NCI-H774 (cell line): ENCODE measurements at places on chromosomes 1 and 21.

- no peak for DNase-seq
Observed at GRCh38 chr1:224563666-224564065, 52.5 kb upstream of the CNIH3 start.

DNA sequence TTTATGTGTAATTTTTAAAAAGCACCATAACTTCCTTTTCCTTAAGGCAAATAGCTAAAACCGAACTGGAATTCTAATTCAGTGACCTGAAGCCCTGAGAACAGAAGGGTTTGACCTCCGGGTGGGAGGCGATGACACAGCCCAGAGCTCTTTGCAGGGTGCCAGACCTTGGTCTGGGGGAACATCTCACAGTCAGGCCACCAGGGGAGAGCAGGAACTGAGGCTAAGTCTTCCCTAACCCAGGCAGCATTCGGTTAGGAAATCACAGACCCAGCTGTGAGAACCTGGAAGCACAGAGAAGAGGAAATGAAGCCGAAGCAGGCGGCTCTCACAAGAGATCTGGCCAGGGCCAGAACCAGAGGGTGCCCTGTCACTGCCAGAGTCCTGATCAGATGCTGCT, 444.8 kb downstream of the TTLL7 start:
- DNase-seq = no peak

- DNase-seq = no peak
Observed at GRCh38 chr1:33724348-33724747, 139.5 kb upstream of the HMGB4 start.

DNA sequence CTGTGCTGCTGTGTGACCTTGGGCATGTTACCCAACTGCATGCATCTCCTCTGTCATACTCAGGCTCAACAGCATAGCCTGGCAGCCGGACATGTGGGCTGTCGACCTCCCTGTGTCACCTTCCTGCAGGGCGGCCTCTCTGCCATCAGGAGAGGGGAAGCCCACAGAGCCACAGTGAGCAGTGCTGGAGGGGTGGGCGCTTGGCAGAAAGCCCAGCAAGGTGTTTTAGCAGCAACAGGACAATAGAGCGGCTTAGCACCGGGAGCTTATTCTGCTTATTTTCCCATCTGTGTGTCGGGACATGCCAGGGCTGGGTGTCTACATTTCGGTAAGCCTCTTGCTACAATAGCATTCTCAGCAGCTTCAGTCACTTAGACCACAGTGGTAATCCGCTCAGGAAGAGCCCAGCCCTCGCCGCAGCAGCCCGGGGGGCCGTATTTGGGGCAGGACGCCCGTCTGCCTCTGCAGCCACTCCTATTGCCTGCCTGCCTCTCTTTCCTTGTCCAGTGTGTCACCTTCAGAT, 22.8 kb upstream of the CDK18 start:
- no peak for DNase-seq

GRCh38 chr1:222616525-222616924, 1.4 kb upstream of the MIA3 start:
- no peak for DNase-seq

DNA sequence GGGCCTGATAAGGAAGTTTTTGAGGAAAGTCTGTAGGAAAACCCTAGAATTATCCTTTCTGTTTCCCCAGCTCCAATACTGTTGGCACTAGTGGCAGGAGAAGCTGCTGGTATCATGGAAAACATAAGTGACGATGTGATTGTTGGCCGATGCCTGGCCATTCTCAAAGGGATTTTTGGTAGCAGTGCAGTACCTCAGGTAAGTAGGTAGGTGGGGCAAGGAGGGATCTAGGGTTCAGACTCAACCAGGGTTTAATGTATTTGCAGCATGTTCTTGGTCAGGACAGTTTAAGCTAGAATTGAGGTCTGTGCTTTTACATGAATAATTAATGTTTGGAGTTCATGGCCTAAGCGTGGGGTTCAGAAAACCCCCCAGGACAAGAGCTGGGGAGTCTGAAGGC, 62.1 kb downstream of the KDM1A start:
- DNase-seq = no peak

- no peak for DNase-seq
Observed at GRCh38 chr1:157088607-157089006, 11.0 kb downstream of the ETV3L start.

DNA sequence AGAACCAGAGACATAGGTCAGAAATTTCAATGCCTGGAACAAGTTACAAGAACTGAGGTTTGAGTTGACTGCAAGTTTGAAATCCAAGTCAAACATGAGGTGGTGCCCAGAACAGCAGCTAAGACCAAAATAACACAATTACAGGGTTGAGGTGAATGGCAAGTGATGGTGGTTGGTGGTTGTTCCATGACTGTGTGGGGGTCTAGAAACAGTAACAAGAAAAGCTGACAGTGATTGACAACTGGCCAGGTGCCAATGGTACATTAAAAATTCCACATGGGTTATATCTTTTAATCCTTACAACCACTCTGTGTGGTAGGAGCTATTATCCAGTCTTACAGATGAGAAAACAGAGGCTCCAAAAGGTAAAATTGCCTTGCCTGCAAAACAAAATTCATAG, 32.0 kb downstream of the RIMS3 start:
- no peak for DNase-seq

DNA sequence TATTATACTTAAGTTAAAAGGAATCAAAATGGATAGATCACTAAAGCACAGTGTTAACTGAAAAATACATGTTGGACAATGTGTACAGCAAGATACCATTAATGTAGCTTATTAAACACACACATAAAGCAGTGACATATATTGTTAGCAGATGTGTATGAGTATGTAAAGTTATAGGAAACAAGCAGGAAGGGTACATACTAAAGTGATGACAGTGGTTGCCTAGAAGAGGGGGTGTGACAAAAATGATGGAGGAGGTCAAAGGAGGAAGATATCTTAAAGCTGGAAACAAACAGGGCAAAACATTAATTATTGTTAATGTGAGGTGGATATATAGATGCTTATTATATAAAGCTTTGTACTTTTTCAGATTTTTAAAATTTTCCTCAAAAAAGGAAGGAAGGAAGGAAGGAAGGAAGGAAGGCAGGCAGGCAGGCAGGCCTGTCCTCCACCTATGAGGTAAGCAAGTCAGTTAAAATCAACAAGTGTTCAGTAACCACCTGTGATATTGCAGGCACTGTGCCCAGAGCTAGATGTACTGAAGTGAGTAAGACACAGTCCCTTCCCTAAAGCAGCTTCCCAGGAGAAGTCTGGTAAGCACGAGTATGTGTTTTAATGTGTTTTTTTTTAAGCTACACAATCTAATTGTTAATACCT, 252.9 kb upstream of the NR5A2 start:
- DNase-seq = peak; percentile 70

DNA sequence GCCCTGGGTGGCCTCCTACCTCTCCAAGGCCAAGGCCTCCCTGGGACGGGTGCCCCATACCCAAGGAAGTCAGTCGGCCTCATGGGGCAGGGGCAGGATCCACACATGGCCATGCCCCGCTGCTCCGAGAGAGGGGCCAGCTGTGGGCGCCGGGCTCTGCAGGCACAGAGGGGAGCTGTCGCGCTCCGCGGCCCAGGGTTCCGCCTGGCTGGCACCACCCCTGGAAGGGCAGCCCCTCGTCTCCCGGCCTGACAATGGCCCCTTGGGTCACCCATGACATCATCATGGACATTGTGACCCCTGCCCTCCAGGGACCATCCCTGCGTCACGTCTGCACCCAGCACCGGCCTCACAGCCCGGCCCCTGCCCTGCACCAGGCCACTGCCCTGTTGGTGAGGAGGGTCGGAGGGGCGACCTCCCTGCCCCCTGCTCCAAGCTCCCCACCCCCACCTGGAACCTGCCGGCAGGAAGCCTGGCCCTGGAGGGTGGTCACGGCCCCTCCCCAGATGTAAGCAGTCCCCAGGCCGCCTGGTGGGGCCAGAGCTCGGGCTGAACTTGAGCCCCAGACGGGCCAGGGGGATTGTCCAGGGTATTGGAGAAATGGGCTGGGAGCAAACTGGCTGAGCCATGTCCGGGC, 5.8 kb downstream of the TTLL10 start:
- DNase-seq = no peak

GRCh38 chr1:115337633-115338456, at the start of gene NGF:
TSS of gene NGF (minus strand) at chr1:115338249. CDS start at chr1:115286795, 51,454 bp downstream.
- DNase-seq = peak; percentile 53

DNA sequence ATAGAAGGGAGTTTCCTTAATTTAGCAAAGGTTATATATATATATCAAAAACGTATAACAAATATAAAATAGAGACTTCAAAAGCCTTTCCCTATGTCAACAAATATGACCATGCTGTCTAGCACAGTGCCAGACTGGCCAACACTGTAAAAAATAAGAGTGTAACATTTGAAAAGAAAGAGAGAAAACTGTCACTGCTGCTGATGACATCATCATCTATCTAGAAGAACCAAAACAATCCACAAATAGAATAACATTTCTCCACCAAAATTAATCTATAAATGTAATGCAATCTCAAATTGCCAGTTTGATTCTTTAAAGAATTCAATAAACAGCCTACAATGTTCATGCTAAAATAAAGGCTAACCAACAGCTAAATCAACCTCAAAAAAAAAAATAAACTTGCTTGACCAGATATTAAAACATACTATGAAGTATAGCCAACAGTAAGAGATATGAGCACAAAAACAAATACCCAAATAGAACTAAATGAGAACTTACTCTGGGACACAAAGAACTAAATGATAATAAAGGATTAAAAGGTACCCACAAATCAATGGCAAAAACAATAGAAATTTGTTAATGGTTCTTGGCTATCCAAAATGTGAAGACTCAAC, 50.2 kb downstream of the ENAH start:
- no peak for DNase-seq

GRCh38 chr1:85229574-85230097, 28.8 kb upstream of the SYDE2 start:
- DNase-seq = peak; percentile 76

GRCh38 chr21:37866027-37866426, 50.2 kb downstream of the KCNJ6 start:
- DNase-seq = no peak
